ENCODE measurements at places on chromosomes 1 and 21.

DNA sequence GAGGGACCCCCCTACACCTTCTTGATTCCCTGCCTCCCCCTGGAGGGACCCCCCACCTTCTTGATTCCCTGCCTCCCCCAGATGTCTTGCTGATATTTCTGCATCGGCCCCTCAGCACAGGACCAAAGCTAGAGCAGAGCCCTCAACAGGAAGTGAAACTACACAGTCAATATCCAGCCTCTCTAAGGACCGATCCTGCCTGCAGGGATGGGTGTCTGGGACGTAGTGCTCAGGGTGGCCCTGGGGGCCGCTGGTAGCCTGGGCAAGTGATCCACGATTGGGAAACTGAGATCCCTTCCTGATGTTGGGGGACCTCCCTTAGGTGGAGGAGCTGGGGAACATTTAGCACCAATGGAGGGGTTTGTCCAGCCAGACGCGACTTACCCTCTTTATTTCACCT lies 3.9 kb upstream of the LEFTY2 start:
- no peak for DNase-seq

- DNase-seq: no peak
Observed at GRCh38 chr1:159580340-159580739, 7.3 kb upstream of the APCS start.

DNA sequence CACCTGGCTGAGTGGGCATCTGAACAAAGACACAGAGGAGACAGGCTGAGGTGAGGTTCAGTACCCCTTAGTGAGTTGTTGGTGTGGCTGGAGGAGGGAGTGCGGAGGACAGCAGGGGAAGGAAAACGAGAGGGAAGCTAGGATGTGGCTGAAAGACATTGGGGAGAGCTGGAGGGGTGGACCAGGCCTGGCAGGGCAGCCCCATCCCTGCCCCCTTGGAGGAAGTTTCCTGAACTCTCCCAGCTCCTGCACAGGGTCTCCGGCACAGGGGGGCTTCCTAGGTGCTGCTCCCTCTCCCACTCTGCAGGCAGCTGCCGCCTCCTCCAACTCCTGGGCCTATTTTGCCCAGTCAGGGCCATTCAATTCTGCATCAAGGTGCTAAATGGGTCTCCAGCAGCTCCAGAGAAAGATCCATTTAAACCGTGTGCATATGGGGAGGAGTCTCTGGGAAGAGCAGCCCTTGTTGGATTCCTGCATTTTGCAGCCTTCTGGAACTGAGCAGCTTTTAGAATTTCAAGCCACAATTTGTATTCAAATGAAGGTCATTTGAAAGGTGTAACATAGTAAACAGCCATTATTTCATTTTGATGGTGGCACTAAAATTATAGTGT lies 193.9 kb downstream of the CAMTA1 start:
- no peak for DNase-seq

- DNase-seq: no peak
Observed at GRCh38 chr1:2973601-2974593, 47.4 kb upstream of the ACTRT2 start.

GRCh38 chr1:17264470-17264869 lies 15.6 kb downstream of the PADI3 start:
- no peak for DNase-seq

GRCh38 chr1:94329986-94330385 lies 88.2 kb upstream of the ABCD3 start:
- no peak for DNase-seq

GRCh38 chr1:109846162-109846561 lies 64.5 kb upstream of the CSF1 start:
- DNase-seq: no peak

- no peak for DNase-seq
Observed at GRCh38 chr1:176098560-176098959, 108.5 kb downstream of the COP1 start.

GRCh38 chr1:42860339-42861013 lies 14.1 kb downstream of the ZNF691 start:
- no peak for DNase-seq

- no peak for DNase-seq
Observed at GRCh38 chr1:244192325-244192724, 141.2 kb downstream of the ZBTB18 start.

GRCh38 chr1:210272666-210273065 lies 40.1 kb downstream of the SERTAD4 start:
- DNase-seq: no peak

GRCh38 chr1:206133751-206134415 lies 16.7 kb upstream of the AVPR1B start:
- no peak for DNase-seq

DNA sequence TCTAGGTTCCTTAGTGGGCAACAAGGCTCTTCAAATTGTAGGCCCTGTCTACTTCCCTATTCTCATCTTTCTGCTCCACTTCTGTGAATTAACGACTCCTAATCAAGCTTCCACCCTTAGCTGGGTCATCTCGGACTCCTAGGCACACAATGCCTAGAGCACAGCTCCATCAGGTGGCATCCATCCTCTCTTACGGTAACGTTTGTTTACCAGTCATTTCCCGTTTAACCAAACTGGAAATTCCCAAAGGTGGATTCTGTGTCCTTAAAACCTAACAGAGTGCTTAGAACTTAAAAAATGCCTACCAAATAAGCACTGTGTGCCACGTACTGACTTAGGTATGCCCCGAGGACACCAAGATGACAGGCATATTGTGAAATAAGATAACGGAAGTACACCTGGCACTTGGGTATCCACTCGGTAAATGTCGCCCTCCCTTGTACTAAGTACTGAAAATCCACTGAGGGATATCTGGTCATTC lies 1.5 kb downstream of the PARP1 start:
- no peak for DNase-seq

GRCh38 chr1:76256289-76257223 lies 182.0 kb downstream of the ST6GALNAC3 start:
- DNase-seq: no peak

GRCh38 chr1:186629341-186629740 lies 50.9 kb downstream of the PTGS2 start:
- DNase-seq: no peak

DNA sequence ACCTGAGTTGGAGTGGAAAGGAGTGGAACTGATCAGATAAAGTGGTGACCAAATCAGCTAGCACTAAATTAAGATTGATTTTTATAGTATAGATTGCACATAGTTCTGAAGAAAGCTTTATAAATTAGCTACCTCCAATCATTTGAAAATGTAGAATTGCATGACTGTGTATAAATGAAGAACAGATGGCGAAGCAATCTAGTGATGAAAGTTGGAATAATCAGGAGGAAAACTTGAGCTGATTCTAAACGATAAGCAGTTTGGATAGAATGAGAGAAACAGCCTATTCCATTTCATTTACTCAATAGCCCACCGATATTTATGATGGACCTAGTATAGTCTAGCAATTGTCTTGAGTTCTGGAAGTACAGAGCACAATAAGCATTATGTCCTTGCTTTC lies 661.5 kb downstream of the PLA2G4A start:
- no peak for DNase-seq

GRCh38 chr1:174954671-174955669 lies 44.8 kb upstream of the CACYBP start:
- no peak for DNase-seq

DNA sequence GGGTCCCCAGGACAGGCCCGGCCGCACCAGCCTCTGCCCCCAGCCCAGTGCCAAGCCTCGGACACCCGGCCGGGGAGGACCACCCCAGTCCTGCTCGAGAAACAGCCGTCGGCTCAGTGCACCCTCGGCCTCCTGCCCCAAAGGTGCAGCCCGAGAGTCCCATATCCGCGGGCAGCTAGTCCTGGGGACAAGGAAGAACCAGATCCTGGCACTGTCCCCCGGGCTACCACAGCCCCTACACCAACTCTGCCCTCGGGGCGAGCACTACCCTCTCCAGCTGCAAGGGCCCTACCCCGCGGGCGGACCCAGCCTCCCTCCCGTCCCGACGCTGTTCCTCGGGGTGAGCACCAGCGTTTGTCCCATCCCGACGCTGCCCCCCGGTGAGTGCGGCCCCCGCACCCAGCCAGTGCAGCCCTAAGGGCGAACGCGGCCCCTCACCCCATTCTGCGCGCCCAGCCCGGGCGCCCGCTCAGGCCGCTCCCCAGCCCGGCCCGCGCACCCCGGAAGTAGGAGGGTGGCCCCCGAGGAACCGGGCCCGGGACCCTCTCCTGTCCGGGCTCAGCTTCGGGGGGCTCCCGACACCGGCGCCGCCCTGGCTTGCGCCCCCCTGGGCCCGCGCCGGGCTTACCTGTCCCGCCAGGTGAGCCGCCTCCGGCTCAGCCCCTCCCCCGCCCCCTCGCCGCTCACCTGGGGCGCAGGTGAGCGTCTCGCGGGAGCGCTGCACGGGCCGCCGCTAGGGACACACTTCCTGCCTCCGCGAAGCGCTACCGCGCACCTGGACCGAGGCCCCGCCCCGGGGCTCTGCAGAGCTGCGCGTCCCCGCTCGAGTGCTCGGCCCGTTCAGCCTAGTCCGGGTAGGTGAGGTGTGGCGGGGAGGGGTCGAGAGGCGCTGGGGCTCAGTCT lies at the start of gene KDF1:
KDF1 (minus strand) TSS at position 747 of the 903 bp plus-strand sequence. CDS start 8,088 bp downstream, outside the sequence.
- DNase-seq: no peak

DNA sequence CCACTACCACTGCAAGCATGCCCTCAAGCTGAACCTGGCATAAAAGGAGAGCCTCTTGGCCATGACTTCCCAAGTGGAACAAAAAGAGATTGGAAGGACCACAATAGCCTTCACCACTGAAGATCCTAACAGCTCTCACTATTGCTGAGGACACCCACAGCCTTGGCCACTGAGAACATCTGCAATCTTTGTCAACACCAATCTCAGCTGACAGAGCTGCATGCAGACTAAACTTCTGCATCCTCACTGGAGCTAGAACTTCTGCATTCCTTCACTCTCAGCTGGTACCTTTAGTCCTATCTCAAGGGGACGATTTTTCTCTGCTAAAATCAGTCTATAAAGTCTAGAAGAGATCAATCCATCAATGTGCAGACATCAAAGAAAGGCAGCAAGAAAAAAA lies 8.3 kb upstream of the FCRL2 start:
- no peak for DNase-seq

DNA sequence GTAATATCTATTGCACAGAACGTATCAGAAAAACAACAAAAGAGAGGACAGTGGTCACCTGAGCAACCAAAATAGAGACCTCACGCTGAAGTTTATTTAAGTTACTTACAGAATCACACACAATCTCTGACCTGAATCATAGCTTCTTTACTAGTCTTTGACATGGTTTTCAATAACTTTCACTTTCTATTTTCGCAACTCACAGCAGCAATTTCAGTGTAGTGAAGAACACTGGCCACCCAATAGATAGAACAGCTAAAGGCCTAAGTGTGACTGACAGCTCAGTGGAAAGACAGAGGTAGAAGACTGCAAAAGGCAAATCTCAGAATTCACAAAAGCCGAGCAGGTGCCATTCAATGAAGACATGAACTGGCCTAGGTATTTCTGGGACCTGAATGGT lies 435.6 kb upstream of the CHRM3 start:
- DNase-seq: no peak

DNA sequence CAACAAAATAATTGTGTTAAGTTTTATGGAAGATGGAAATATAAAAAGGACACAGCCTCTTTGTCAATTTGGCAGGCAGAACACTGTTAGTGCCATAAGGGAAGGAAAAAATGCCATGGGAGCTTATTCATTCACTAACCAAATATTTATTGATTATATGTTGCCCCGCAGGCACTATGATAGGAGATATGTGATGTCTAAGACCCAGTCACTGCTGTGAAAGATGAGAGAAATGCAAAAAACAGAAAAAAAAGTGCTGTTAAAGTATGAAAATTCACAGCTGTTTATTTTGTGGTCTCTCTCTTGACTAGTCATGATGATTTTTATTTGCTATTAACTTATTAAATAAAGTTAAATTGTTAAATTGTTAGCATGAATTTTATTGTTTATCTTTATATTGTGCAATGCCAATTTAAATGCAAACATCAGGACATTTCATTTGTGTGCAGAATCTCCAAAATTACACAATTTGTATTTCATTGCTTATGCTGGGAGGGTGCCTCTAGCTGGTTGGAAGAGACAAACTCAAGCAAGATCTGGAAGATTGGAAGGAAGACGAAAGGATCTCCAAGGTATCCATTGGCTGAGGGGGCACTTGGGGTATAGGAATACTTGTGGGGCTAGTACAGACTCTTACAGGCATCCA lies 17.8 kb upstream of the PTGFR start:
- no peak for DNase-seq

GRCh38 chr1:25245809-25246599 lies 1.2 kb downstream of the RSRP1 start:
- no peak for DNase-seq

- DNase-seq: no peak
Observed at GRCh38 chr1:62687421-62687902, 724 bp downstream of the DOCK7 start.

DNA sequence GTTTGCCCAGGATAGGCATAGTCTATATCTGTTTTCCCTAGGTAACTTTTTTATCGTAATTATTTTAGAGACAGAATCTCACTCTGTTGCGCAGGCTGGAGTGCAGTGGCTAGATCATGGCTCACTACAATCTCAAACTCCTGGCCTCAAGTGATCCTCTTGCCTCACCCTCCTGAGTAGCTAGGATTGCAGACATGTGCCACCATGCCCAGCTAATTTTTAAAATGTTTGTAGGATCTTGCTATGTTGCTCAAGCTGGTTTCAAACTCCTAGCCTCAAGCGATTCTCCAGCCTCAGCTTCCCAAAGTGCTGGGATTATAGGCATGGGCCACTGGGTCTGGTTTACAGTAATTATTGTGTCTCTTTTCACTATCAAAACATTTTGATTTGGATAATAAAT lies 58.6 kb upstream of the SOX13 start:
- DNase-seq: no peak

DNA sequence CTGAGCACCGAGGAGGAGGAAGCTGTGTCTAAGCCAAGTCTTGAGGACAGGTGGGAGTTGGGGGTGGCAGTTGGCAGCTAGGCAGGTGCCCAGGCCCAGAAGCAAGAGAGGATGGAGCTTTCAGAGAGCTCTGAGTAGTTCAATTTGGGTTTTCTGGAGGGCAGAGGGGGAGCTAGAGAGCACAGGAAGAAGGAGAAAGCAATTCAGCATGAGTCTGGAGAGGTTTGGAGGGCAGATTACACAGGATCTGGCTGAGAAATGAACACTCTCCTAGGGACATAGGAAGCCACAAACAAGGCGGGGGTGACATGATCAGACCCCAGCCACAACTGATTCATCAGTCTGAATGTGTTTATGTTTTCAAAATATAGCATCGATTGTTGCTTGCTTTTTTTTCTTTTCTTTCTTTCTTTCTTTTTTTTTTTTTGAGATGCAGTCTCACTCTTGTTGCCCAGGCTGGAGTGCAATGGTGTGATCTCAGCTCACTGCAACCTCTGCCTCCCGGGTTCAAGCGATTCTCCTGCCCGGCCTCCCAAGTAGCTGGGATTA lies 23.8 kb downstream of the PTPRF start:
- no peak for DNase-seq

DNA sequence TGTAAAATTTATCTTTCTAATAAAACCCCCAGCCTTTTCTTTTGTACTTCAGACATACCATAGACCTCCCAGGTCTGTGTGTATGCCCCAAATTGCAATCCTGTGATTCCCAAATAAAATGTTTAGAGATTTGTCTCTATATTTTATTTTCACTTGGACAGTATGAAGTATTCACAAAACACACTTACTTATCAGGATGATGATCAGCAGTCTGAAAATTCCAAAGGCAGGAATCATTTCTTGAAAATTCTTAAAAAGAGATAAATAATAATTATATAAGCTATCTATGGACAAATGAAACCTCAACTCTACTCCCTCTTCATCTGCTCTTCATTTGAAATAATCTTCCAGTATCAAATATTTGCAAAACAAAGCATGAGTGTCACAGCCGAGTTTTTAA lies 11.6 kb upstream of the GJA9 start:
- DNase-seq: no peak
